M059J (cell line): ENCODE measurements at places on chromosomes 1 and 21.

DNA sequence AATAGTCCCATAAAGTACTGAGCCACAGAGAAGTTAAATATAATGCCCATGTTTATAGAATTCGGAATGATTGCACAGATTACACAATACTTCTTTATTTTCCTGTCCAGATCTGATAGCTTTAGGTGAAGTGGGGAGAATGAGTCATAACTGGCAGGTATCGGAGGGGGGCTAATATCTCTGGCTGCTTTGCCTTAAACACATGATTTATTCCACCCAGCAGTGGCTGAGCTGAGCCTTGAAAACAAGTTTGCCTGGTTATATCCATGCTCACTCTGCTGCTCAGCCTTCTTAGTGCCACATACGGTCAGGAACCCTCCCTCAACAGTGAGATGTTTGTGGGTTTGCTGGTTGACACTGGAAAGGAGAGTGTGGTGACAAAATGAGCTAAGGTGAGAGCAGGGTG lies 119.7 kb upstream of the ZNF648 start:
- DNase-seq = peak; percentile 78

- no peak for DNase-seq
Observed at GRCh38 chr21:45296638-45297037, 8.9 kb upstream of the POFUT2 start.

- no peak for DNase-seq
Observed at GRCh38 chr1:203554071-203554470, 60.1 kb downstream of the OPTC start.

GRCh38 chr1:203311368-203312301 lies 6.3 kb downstream of the BTG2 start:
- DNase-seq = no peak

DNA sequence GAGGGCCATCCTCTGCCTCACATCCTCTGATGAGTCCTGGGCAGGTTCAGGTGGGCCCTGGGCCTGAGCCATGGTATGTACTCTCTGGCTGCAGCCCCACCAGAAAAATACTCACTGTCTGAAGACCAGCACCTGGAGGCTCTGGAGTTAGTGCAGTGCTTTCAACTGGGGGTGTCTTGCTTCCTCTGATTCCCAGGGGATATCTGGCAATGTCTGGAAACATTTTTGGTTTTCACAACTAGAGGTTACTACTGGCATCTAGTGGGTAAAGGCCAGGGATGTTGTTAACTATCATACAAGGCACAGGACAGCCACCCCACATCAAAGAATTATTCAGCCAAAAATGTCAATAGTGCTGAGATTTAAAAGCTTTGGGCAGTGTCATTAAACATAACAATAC lies 152.7 kb downstream of the HIVEP3 start:
- no peak for DNase-seq
